SW 1271 (cell line): ENCODE measurements at places on chromosomes 16 and 17.
A peak's percentile ranks its signal among the peaks of the same experiment; 100 is the strongest.

- no peak for DNase-seq
These were observed 19.2 kb upstream of the ABAT start for GRCh38 chr16:8655184-8655717.

GRCh38 chr17:7293159-7293558 is 1.3 kb downstream of the YBX2 start:
- DNase-seq: no peak

- peak; percentile 74 for DNase-seq
These were observed 172.5 kb downstream of the AHSP start for GRCh38 chr16:31700200-31700529.

DNA sequence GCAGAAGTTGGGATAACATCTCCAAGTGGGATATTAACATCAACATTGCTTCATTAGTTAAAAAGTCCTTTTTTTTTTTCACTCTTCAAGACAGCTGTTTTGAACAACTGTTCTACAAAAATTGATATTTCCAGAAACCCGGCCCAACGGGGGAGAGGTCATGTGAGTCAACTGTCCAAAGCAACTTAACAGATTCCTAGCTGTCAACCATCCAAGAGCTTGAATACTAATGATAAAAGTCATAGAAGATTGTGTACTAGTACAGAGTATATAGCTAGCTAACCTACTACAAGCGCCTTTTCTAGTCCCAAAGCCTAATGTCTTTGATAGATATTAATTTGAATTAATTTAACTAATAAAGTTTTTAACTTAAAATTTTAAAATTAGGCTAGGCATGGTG is 172.0 kb downstream of the CYB561 start:
- no peak for DNase-seq

DNA sequence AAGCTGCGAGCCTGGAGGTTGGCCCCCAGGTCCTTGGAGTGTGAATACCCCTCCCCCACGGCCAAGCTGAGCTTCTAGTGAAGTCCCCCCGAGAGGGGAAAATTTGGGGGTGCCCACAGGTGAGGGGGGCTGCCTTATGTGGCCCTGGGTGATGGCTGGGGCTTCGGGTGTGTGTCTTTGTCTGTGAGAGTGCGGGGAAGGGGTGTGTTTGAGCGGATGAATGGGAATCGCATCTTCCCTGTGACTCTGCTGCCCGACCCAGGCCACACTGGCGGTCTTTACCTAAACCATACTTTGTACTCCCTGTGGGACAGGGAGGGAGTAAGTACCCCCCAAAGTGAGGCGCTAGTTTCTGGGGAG is 1.3 kb downstream of the SBK1 start:
- no peak for DNase-seq

DNA sequence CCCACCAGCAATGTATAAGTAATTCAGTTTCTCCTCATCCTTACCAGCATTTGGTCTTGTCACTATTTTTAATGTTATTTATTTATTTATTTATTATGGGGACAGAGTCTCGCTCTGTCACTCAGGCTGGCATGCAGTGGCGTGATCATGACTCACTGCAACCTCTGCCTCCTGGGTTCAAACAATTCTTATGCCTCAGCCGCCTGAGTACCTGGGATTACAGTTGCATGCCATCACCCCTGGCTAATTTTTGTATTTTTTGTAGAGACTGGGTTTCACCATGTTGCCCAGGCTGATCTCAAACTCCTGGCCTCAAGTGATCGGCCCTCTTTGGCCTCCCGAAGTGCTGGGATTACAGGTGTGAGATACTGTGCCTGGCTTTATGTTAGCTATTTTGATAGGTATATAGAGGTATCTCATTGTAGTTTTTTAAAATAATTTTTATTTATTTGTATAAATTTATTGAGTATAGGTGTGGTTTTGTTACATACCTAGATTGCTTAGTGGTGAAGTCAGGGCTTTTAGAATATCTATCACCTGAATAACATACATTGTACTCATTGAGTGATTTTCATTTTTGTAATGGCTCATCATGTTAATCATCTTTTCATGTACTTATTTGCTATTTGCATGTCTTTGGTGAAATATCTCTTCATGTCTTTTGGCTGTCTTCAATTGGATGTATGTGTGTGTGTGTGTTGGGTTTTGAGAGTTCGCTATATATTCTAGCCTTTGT is 53.3 kb downstream of the TANC2 start:
- no peak for DNase-seq

GRCh38 chr17:33904476-33904875 is 350.6 kb upstream of the CCL2 start:
- DNase-seq: no peak

GRCh38 chr16:72658888-72659717 is 388.8 kb downstream of the ZFHX3 start:
- DNase-seq: no peak

GRCh38 chr16:73480381-73480780 is 432.5 kb upstream of the ZFHX3 start:
- DNase-seq: no peak

DNA sequence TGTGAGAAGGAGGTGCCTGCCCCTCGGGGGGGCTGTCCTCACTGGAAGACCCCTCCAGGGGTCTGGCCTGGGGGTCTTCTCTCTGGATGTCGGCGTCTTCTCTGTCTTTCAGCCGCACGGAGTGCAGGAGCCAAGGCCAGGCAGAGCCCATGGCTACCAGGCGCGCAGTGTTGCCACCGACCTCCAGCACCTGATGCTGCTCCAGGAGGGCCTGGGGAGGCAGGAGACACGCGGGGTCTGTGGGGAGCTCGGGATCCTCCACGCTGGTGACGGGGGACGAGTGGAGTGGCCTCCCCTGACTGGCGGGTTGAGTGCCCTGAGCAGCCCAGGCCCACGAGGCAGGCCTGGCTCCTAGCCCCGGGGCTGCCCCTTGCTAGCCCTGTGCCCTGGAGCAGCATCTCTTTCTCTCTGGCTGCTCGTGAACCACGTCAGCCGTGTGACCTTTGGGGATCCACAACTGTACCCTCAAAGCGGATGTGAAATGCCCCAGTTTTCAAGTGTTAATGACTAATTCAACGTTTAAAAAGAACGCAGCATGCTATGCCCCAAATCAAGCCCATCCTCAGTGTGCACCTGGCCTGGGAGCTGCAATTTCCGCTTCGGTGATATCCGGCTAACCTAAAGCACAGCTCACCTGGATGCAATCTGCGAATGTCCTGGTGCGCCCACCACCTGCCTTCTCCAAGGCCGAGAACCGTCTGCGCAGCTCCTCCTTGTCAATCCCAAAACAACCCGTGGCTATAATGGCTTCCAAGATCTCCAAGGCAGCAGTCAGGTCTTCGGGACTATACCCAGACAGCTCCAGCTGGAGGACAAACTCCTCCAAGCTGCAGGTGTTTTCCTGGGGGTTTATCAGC is 62.9 kb downstream of the IL21R start:
- DNase-seq: no peak

GRCh38 chr16:86563469-86564345 is 2.9 kb upstream of the FOXC2 start:
- DNase-seq: peak; percentile 68

GRCh38 chr16:49632795-49633184 is 223.1 kb downstream of the ZNF423 start:
- no peak for DNase-seq

- DNase-seq: no peak
These were observed 10.7 kb downstream of the C16orf95 start for GRCh38 chr16:87306516-87306915.

- no peak for DNase-seq
These were observed 242.1 kb upstream of the NLRP1 start for GRCh38 chr17:5826384-5826783.

DNA sequence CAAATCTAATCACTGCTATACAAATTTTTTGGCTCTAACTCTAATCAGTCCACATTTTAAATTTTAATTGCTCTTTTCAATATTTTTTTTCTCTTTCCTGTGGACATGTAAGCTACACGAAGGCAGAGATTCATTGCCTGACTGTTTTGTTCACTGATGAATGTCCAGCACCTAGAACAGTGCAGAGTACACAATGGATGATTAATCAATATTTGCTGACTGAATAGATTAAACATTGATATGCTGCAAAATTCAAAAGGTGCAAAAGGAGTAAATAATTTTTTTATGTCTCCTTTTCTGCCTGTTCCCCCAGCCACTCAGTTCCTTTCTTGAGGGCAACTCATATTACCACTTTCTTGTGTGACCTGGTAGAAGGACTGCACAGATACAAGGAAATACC is 32.8 kb downstream of the SCNN1B start:
- DNase-seq: no peak

GRCh38 chr16:81401035-81401950 is 43.3 kb upstream of the CMIP start:
- DNase-seq: no peak

DNA sequence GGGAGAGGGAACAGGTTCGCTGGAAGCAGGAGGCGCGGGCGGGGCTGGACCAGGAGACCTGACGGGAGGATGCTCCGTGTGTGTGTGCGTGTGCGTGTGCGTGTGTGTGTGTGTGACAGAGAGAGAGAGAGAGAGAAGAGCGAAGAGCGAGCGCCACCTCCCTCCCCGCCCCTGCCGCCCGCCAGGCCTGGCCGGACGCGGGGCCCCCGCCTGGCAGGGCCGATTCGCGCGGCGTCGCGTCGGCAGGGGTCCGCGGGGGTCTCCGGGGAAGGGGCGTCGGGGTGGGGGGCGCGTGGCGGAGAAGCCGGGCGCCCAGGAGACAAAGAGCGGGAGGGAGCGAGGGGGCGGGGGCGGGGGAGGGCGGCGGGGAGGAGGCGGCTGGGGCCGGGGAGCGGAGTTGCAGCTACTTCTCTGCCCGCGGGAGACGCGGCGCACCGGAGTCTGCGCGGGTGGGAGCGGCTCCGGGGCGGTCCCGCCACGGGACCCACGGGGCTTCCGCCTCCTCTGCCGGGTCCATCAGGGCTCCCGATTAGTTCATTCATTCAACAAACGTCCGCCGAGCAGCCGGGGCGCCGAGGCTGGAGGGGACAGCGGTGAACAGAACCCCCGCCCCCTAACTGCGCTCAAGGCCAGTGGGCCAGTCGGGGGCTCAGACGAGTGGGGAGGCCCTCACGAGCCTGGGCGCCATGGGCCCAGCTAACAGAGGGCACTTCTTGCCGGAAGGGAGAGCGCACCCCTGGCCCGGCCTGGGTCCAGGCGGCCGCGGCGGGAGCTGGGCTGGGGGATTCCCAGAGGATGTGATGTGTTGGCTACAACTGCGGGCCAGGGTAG is at the start of gene SAMD14:
Gene SAMD14 (minus strand): TSS at position 433 of the 831 bp plus-strand sequence. CDS start 5,201 bp downstream, outside the sequence.
- DNase-seq: no peak

DNA sequence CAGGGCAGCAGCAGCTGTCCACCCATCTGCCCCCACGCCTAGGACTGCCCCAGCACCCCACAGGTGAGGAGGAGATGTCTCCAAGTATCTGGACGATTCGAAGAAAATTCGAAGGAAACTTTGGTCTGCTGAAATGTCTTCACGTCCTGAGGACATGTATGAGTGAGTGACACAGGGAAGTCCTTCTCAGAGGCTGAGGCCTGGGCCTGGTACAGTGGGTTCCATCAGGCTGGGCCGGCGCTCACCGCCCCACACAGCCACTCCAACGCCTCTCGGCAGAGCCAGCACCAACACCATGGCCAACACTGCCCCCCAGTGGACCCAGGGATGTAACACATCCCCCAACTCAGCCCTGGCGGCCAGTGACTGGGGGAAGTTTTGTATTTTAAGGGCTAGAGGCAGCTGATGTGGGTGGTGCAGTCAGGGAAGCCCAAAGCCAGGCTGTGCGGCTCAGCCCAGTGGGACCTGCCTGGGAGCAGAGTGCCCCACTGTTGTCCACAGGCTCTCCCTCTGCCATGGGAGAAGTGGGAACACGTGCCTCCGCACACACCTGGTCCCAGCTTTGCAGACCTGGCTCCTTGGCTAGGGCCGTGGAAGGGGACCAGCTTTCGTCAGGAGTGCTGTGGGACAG is 55.8 kb upstream of the FASN start:
- peak; percentile 13 for DNase-seq

GRCh38 chr16:1863681-1864460 is 8.1 kb downstream of the MEIOB start:
- DNase-seq: no peak

DNA sequence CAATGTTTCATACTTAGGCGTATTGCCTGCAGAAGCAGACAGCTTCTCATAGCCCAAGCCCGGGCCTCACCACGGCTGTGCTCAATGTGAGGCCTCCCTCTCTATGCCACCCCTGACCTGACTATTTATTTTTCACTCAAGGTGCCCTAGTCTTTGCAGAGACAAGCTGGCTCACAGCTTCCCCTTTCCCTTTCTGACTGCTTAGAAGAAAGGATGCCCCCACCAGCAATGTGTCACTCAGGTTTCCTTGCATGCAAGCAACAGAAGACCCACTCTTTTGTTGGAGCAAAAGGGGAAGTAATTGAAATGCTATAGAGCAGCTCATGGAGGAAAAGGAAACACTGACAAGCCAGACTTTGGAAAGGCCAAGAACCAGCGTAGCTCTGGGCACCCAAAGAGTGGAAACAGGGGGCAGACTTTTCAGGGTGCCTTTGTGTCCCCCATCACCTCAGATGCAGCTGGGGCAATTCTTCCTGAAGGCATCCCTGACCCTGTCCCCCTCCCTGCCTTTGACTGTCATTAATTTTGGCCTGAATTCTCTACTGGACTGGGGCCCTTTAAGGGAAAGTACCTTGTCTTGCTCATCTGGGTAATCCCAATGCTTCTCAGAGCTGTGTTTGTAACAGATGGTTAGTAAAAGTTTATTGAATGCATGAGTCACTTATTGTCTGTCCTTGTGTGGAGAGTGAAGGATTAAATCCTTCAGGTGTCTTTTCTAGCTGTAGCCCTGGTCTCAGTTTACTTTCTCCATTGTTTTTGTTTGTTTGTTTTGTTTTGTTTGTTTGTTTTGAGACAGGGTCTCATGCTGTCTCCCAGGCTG is 17.8 kb downstream of the RGS9 start:
- DNase-seq: no peak

DNA sequence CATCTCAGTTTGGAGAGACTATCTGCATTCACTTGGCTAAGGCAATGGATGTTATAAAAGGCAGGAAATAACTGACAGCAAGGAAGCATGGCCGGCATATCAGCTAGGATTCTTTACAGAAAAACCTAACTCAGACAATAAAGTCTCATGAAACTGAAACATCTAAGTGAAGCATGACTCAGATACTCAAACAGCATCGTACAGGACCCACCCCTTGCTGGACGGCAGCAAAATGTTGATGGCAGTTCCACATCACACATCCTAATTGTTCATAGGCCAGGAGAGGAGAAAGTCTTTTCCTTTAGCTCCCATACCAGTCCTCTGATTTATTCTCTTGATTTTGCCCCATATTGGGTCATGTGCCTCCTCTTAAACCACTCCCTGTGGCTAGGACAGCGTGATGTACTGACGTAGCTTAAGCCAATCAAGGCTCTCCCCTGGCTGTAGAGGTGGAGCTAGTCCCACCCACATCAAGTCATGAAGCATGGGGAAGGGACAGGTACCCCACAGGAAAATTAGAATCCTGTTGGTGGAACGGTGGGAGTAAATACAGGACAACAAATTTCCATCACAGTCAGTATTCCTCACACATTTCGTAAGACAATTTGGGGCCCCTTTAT is 178.9 kb downstream of the IRX3 start:
- DNase-seq: no peak

- DNase-seq: no peak
These were observed 443.3 kb upstream of the C16orf82 start for GRCh38 chr16:26623442-26623841.

- DNase-seq: no peak
These were observed 74.7 kb upstream of the SDK2 start for GRCh38 chr17:73718912-73719311.
